NCI-H1930 (cell line): ENCODE measurements at places on chromosomes 1 and 21.

- no peak for DNase-seq
Observed at GRCh38 chr1:19442154-19443096, 42.9 kb downstream of the CAPZB start.

DNA sequence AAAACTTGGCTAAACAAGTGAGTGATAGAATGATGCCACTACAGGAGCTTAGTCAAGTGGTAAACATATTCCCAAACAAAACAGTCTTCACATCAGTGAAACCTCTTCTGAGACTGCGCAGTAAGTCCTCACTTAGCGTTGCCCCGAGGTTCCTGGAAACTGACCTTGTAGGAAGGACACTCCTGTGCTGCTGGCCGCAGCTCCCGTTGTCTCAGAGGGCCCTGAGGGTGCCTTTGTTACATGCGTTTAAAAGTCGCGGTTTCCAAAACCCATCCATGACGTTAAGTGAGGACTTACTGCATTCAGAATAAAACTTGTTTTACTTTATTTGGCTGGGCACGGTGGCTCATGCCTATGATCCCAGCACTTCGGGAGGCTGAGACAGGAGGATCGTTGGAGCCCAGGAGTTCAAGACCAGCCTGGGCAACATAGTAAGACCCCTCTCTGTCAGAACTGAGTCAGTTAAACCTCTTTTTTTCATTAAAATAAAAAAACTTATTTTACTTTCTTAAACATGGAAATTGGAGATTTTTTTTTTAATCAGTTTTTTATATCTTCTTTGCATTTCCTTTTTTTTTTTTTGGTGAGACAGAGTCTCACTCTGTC is 36.0 kb upstream of the DIP2A start:
- no peak for DNase-seq

- no peak for DNase-seq
Observed at GRCh38 chr1:6445062-6445763, 20.6 kb downstream of the ESPN start.

GRCh38 chr1:229110986-229111385 is 159.9 kb upstream of the RAB4A start:
- DNase-seq: no peak
